Renal cortex interstitium (tissue), 15 donors: ENCODE measurements at places on chromosomes 5 and 9. TPM values are rescaled to one million over a fixed set of nuclear protein-coding genes. Genes with fewer than 3 reads are reported as not detected.

- no peak for DNase-seq
Observed at GRCh38 chr5:1552521-1553255, 28.9 kb upstream of the LPCAT1 start.

The HTR4 gene
- polyA plus RNA-seq = 0.07 TPM

- no peak for DNase-seq
Observed at GRCh38 chr9:87071473-87071872, 124.2 kb upstream of the GAS1 start.

- DNase-seq = no peak
Observed at GRCh38 chr5:150298701-150299451, 3.8 kb downstream of the ARSI start.

GRCh38 chr5:173103411-173103810 lies 40.9 kb upstream of the BNIP1 start:
- no peak for DNase-seq

DNA sequence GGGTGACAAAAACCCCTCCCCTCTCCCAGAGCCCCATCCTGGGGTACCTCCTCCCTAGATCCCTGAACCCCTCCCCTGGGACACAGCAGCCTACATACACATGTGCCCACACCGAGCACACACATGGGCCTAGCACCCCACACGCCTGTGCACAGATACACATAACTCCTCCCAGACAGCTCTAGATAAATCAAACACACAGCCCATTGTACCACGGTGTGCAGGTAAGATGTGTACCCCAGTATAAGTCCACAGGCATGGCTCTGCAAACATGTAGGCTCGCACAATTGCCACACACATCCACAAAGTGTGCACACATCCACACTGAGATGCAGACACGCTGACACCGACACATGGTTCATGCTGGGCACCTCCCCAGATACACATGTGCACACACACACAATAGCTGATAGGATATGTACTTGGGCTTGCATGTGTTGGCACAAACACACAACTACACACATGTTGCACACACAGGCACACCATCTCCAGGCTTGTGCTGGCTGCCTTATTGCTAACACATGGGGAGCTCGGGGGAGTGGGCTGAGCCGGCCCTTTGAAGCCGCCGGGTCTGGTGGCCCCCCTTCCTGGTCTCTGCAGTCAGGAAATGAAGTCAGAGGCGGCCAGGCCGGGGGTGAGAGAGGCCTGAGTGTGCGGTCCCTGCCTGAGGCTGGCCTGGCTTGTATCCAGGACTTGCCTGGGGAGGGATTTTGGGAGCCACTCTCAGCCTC lies 30.2 kb downstream of the GOLGA2 start:
- DNase-seq = peak; percentile 80

The PCDHB7 gene
- 4.2 TPM for polyA plus RNA-seq

- no peak for DNase-seq
Observed at GRCh38 chr5:40480392-40480791, 199.3 kb upstream of the PTGER4 start.

The IFNA21 gene
- polyA plus RNA-seq = not detected

GRCh38 chr9:14511452-14511851 lies 181.8 kb downstream of the ZDHHC21 start:
- DNase-seq = no peak

The PDE6A gene
- 0.12 TPM for polyA plus RNA-seq

The LCN2 gene
- polyA plus RNA-seq = 1.3 TPM

The SH3RF2 gene
- polyA plus RNA-seq = 5.2 TPM

DNA sequence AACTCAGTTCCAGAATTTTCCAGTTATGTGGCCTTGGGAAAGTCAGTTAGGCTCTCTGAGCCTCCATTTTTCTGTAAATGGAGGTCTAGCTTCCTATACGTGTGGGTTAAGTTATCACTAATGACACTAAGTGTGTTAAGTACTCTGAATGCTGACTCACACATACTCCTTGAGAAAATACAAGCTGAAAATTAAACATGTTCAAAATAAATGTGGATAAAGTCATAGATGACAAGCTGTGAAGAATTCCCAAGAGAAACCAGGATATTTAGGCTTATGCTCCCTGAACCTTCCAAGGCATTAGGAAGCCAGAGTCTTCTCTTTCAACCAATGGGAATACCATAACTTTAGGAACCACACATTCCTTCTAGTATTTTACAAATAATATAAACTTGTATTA lies 58.1 kb downstream of the ABCA1 start:
- DNase-seq = no peak

GRCh38 chr9:128393145-128393775 lies 22.1 kb downstream of the URM1 start:
- no peak for DNase-seq

GRCh38 chr5:13601112-13601511 lies 343.4 kb downstream of the DNAH5 start:
- no peak for DNase-seq

DNA sequence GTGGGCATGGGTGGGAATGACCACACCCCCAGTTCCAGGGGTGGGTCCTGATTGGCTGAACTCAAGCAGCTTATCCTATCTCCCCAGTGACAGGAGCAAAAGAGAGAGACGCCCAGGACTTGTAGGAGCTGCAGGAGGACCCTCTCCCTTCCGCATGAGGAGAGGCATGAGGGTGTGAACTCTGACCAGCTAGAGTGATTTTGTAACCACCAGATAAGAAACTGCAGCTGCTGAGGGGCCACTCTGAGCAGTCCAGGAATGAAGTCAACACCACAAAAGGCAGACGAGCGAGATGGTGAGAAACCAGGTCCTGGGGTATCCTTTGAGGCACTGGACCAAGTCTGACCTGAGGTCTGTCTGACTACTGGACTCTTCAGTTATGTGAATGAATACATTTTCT lies 521.9 kb downstream of the BNC2 start:
- no peak for DNase-seq

The PAX5 gene
- polyA plus RNA-seq = 0.09 TPM
